ENCODE measurements at places on chromosomes 4 and X. TPM values are rescaled to one million over a fixed set of nuclear protein-coding genes. Genes with fewer than 3 reads are reported as not detected.
A peak's percentile ranks its signal among the peaks of the same experiment; 100 is the strongest.

DNA sequence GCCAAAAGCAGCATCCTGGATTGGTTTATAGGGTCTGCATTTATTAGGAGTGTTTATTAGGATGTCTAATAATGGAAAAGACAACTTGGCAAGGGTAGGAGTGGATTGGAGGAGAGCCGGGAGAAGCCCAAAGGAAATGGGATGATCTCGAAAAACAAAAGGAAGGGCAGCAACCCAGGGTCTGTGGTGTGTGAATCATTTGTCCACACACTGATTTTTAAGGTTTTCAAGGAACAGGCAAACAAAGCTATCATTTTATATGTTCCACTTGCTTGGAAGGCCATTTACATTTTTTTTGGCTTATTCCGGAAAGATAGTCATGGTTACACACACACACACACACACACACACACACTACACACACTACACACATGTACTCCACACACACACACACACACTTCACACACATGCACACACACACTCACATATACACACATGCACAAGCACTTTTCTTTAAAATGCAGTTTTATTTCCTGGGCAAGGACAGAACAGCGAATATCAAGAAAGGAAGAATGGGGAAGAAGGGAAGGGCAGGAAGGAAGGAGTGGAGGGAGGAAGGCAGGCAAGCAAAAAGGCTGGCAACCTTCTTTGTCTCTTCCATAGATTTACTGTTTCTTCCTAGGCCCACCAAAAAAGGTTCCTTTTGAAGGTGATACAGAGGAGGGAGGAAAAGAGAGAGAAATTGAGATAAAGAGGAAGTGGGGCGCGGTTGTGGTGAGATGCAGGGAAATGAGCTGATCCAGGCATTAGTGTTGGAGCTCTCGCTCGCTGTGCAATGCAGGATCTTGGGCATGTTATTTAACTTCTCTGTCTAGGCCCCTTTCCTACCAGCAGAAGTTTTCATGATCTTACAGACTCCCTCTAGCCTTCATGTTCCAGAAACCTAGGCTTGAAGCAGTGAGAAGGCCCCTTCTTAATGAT is 88.6 kb upstream of the MAML3 start:
- peaks cover 33% of the 10 kb centered on the region for H3K4me1 ChIP-seq
- no peak for DNase-seq
- H3K36me3 ChIP-seq, result no peaks in the 10 kb centered on the region
- H3K27ac ChIP-seq, result no peak overlapping the region

DNA sequence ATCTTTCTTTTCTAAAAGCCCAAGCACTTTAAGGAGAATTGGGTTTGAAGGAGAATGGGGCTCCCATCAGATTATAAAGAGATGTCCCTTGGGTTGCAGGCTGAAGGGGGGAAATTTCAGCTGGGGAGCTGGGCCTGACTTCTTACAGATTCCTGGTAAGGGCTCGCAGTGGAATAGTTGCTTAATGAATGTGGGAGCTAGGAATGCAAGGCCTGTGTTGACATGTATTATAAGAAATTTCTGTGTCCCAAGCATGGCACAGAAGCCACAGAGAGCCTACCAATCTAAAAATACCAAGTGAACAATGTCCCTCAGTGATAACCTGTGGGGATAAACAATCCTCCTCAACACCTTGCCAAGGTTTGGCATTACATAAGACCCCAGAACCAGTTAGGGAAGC is 39.3 kb upstream of the WNK3 start:
- no peak overlapping the region for H3K4me3 ChIP-seq
- no peaks in the 10 kb centered on the region for H3K36me3 ChIP-seq
- H3K4me1 ChIP-seq, result no peaks in the 10 kb centered on the region
- H3K27me3 ChIP-seq, result no peaks in the 10 kb centered on the region
- no peak for DNase-seq

Gene ATOH1
- not detected for total RNA-seq

Gene ESX1
- total RNA-seq, result not detected

- peaks cover 15% of the 10 kb centered on the region for H3K4me1 ChIP-seq
- H3K27me3 ChIP-seq, result no peaks in the 10 kb centered on the region
- peak overlapping the region; percentile 93 for H3K4me3 ChIP-seq
- H3K27ac ChIP-seq, result peak overlapping the region; percentile 95
- peaks cover 33% of the 10 kb centered on the region for H3K36me3 ChIP-seq
Observed at GRCh38 chr4:182916483-182917181, 554 bp downstream of the DCTD start.

DNA sequence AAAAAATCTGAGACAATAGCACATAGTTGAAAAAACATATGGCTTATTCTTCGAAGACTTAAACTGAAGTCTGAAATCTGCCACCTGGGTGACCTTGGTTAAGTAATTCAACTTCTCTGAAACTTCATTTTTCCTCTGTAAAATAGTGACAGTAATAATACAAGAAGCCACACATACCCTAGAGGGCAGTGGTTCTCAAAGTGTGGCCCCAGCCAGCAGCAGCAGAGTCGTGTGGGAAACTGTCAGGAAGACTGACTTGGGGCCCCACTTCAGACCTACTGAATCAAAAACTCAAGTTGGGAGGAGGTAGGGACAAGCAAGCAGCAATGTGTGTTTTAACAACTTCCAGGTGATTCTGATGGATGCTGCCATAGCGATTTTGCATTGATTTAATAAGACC is 249.9 kb downstream of the HNRNPD start:
- H3K36me3 ChIP-seq, result no peaks in the 10 kb centered on the region
- DNase-seq, result no peak
- H3K4me3 ChIP-seq, result no peak overlapping the region
- H3K27me3 ChIP-seq, result no peaks in the 10 kb centered on the region
- no peak overlapping the region for H3K27ac ChIP-seq
- H3K4me1 ChIP-seq, result no peaks in the 10 kb centered on the region

DNA sequence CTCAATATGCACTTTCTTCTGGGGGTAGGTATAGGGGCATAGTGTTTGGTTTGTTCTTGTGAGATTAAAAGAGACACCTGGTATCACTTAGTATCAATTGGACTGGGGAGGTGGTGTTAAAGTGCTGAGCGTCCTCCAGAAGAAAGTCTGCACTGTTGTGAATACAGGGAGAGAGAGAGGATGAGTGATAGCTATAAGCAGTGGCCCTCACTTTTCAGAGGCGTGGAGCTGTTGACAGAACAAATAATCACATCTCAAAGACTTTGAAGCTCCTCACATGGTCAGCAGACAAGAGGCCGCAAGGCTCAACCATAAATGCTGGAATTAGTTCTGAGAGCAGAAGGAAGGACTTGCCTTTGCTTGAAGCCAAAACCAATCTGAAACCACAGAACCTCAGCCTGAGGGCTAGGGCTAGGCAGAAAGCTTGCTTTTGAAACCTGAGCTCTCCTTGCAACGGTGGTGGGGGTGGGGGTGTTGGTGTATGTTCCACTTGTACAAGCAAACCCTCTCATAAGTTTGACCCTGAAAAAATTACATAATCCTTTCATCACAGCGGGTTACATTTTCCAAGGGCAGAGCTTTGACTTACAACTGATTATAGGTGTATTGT is 123.2 kb upstream of the SCML1 start:
- no peaks in the 10 kb centered on the region for H3K4me1 ChIP-seq
- DNase-seq, result no peak
- no peaks in the 10 kb centered on the region for H3K36me3 ChIP-seq

GRCh38 chrX:15579778-15580747 is 20.7 kb downstream of the ACE2 start:
- no peaks in the 10 kb centered on the region for H3K36me3 ChIP-seq
- H3K27me3 ChIP-seq, result no peaks in the 10 kb centered on the region
- no peak for DNase-seq
- no peak overlapping the region for H3K27ac ChIP-seq
- no peak overlapping the region for H3K4me3 ChIP-seq

Gene LRPAP1
- 98.7 TPM for total RNA-seq

Gene FHDC1
- 6.4 TPM for total RNA-seq

DNA sequence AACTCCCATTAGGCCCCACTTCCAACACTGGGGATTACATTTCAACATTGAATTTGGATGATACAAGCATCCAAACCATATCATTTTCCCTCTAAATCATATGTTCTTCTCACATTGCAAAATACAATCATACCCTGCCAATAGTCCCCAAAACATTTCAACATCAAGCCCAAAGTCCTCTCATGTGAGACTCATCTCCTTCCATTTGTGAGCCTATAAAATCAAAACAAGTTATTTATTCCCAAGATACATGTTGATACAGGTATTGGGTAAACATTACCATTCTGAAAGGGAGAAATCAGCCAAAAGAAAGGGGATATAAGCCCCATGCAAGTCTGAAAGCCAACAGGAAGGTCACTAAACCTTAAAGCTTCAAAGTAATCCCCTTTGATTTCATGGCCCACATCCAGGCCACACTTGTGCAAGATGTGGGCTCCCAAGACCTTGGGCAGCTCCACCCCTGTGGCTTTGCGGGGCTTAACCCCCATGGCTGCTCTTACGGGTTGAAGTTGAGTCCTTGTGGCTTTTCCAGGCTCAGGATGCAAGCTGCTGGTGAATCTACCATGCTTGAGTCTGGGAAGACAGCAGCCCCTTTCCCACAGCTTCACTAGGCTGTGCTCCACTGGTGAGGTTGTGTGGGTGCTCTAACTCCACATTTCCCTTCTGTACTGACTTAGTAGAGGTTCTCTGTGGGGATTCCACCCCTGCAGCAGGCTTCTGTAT is 40.6 kb upstream of the SERTM2 start:
- H3K4me3 ChIP-seq, result no peak overlapping the region
- H3K4me1 ChIP-seq, result no peaks in the 10 kb centered on the region
- no peaks in the 10 kb centered on the region for H3K27me3 ChIP-seq
- H3K36me3 ChIP-seq, result no peaks in the 10 kb centered on the region
- DNase-seq, result no peak

Gene SCD5
- total RNA-seq, result 16.9 TPM

- H3K27me3 ChIP-seq, result no peaks in the 10 kb centered on the region
- no peaks in the 10 kb centered on the region for H3K4me1 ChIP-seq
- no peaks in the 10 kb centered on the region for H3K36me3 ChIP-seq
- H3K27ac ChIP-seq, result no peak overlapping the region
- no peak for DNase-seq
- H3K4me3 ChIP-seq, result no peak overlapping the region
Observed at GRCh38 chrX:65136424-65136823, 160.2 kb upstream of the ZC4H2 start.

GRCh38 chrX:36957425-36958328 is 50.5 kb upstream of the FAM47C start:
- H3K4me3 ChIP-seq, result peak overlapping the region; percentile 13
- no peaks in the 10 kb centered on the region for H3K27me3 ChIP-seq
- no peak for DNase-seq

DNA sequence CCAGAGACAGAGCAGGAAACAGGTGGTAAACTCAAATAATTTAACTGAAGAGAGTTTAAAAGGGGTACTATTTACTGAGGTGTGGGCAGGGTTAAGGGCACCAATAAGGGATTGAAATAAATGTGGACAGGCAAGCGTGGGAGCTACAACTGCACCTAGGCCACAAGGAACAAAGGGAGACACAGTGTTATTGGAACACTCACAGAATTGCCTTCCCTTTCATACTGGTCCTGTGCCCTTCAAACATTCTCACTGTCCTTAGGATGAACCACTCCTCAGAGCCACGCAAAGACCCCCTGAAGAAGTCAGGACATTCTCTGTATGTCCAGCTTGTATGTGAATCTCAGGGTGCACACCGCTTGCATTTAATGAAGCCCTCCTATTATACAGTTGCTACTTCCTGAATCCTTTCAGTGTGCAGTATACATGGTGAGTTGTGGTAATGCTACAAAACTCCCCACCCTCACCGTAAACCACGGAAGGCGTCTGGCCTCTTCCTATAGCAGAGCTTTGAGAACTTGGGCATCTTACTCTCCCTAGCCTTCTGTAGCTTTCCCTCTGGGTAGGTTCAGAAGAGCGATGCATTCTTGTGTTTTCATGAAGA is 9.6 kb upstream of the MRPL1 start:
- no peak overlapping the region for H3K4me3 ChIP-seq
- H3K27me3 ChIP-seq, result no peaks in the 10 kb centered on the region
- H3K4me1 ChIP-seq, result peaks cover 5% of the 10 kb centered on the region

DNA sequence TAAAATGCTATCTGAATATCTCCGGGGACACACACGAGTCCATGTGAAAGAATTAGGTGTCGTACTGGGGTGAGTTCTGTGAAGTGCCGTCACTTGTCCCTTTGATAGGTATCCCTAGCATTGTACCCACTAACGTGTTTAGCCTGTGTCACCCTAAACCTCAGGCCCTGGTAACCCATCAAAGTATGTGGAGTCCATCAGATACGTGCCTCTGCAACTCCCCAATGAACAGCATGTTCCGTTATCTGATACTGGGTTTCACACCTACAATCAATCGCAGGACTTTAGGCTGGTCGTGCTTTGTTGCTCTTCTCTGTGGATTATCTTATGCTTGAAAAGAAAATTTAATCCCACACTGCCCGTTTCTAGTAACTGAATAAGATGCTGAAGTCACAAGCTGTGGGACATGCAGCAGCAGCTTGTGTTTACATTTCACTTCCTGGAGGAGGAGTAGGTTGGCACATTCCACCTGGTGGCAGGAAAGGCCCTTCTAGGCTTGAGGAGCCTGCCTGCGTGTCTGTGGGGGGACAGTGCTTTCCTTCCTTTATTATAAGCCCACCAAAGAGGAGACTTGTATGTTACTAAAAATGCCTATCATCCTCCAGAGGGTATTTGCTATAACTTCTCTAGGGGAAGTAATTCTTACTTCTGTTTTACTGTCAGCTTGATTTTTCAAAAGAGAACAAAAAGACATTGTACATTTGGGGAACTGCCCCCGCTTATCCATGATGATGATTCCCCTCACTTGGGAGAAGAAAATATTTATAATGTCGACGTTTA is 127.2 kb downstream of the FNIP2 start:
- DNase-seq, result no peak
- H3K36me3 ChIP-seq, result peaks cover 12% of the 10 kb centered on the region
- no peaks in the 10 kb centered on the region for H3K27me3 ChIP-seq
- H3K4me3 ChIP-seq, result no peak overlapping the region
- no peaks in the 10 kb centered on the region for H3K4me1 ChIP-seq

Gene ZCCHC12
- 3.7 TPM for total RNA-seq

Gene SSX2B
- total RNA-seq, result not detected

Gene CYP4V2
- 18.2 TPM for total RNA-seq

- no peak for DNase-seq
- H3K36me3 ChIP-seq, result no peaks in the 10 kb centered on the region
- H3K27me3 ChIP-seq, result no peaks in the 10 kb centered on the region
Observed at GRCh38 chr4:183962419-183962818, 57.3 kb downstream of the STOX2 start.

GRCh38 chr4:98816816-98817215 is 112.1 kb downstream of the EIF4E start:
- no peaks in the 10 kb centered on the region for H3K27me3 ChIP-seq
- H3K36me3 ChIP-seq, result no peaks in the 10 kb centered on the region

Gene GAGE12F
- total RNA-seq, result not detected
